Psoas muscle (tissue), 8 donors: ENCODE measurements at places on chromosomes 4 and X. TPM values are rescaled to one million over a fixed set of nuclear protein-coding genes. Genes with fewer than 3 reads are reported as not detected.

- no peaks in the 10 kb centered on the region for H3K4me1 ChIP-seq
- no peaks in the 10 kb centered on the region for H3K27me3 ChIP-seq
- H3K4me3 ChIP-seq: peak within 1 kb of the TSS; percentile 63
- H3K36me3 ChIP-seq: no peaks in the 10 kb centered on the region
These were observed at the start of gene IL3RA for GRCh38 chrX:1336331-1336943. Gene IL3RA, plus strand, starts transcription at chrX:1336785. Its CDS starts 4,981 bp downstream, at chrX:1341766.

DNA sequence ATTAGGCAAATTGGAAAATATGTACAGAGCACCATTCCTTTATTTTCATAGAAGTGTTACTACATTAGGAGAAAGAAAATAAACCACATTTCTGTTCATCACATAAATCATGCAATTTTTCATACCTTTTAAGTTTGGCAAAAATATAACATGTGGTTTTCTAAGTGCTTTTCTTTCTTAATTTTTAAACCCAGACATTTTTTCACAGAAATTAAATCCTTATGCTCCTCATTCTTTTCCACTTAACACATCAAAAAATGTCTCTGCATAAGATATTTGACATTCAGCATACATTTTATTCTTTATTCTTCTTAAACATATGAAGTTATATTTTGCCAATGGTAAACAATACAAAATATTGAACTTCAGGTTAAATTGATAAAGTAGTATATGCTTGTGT lies 826.6 kb upstream of the SLIT2 start:
- H3K36me3 ChIP-seq: no peaks in the 10 kb centered on the region
- no peaks in the 10 kb centered on the region for H3K27me3 ChIP-seq
- no peaks in the 10 kb centered on the region for H3K4me1 ChIP-seq
- no peak overlapping the region for H3K27ac ChIP-seq
- no peak for DNase-seq
- H3K4me3 ChIP-seq: no peak overlapping the region

- no peaks in the 10 kb centered on the region for H3K27me3 ChIP-seq
- H3K27ac ChIP-seq: no peak overlapping the region
These were observed 108.1 kb downstream of the MGST2 start for GRCh38 chr4:139773560-139774318.

DNA sequence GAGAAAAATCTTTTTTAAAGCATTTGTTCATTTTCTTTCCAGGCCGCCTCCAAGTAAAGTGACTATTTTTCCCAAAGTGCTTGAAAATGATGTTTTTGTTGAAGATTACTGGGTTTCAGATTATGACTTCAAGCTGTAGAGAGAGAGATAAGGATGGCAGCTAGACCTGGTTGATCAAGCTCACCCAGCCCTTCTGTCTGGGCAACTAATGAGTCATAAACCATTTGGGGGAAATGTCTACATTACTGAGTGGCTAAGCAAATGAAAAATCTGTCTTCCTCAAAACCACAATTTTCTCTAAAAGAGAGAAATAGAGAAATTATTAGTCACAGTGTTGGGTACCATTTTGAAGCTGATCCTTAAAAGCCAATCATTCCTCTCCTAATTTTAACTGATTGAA lies 355.4 kb upstream of the CPEB2 start:
- no peak overlapping the region for H3K4me3 ChIP-seq
- no peak for DNase-seq
- H3K36me3 ChIP-seq: no peaks in the 10 kb centered on the region
- no peaks in the 10 kb centered on the region for H3K4me1 ChIP-seq
- H3K27me3 ChIP-seq: no peaks in the 10 kb centered on the region

The MAGEA2B gene
- total RNA-seq: not detected

DNA sequence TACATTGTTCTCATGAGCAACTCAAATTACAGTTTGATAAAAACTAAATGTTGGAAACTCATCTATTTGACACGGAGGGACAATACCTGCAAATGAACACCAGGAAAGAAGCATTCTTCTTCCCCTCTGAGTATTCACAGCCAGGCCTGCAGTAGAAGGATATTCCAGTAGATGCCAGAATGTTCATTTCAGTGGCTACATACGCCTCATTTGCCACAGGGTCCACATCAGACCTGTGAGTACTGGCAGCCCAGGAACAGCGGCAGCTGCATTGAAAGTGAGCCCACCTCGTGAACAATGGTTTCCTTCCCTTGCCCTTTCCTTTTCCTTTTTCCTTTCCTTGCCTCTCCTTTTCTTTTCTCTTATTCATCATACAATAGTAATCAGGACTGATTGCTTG lies 81.1 kb upstream of the NEIL3 start:
- no peak overlapping the region for H3K27ac ChIP-seq
- H3K4me3 ChIP-seq: peak overlapping the region; percentile 39
- H3K4me1 ChIP-seq: no peaks in the 10 kb centered on the region
- H3K36me3 ChIP-seq: no peaks in the 10 kb centered on the region
- no peak for DNase-seq

DNA sequence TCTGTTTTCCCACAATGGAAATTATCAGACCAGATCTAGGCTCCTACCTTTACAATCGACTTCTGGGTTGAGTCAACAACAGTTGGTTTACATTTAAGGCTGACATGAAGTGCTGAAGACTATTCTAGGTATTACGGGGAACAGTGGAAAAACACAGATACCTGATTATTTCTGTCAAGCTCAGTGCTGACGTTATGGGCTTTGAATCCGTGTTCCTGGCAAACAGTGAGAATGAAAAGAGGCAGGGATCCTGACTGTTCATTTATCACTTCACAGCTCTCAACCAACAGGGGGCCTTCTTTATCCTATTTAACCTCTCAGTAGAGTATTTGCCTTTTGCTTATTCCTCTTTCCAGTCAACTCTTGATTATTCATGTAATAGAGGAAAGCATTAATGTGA lies 43.1 kb downstream of the TMEM164 start:
- peak overlapping the region; percentile 76 for H3K27ac ChIP-seq
- no peak for DNase-seq
- H3K36me3 ChIP-seq: no peaks in the 10 kb centered on the region

- H3K27ac ChIP-seq: no peak overlapping the region
- no peaks in the 10 kb centered on the region for H3K36me3 ChIP-seq
- H3K4me3 ChIP-seq: no peak overlapping the region
- DNase-seq: no peak
These were observed 6.3 kb upstream of the ADGRA3 start for GRCh38 chr4:22522206-22522605.

- H3K36me3 ChIP-seq: no peaks in the 10 kb centered on the region
- H3K4me1 ChIP-seq: no peaks in the 10 kb centered on the region
- DNase-seq: no peak
- no peaks in the 10 kb centered on the region for H3K27me3 ChIP-seq
- H3K27ac ChIP-seq: no peak overlapping the region
These were observed 401.0 kb downstream of the TMA16 start for GRCh38 chr4:163895378-163896005.

The FRMPD3 gene
- not detected for total RNA-seq

DNA sequence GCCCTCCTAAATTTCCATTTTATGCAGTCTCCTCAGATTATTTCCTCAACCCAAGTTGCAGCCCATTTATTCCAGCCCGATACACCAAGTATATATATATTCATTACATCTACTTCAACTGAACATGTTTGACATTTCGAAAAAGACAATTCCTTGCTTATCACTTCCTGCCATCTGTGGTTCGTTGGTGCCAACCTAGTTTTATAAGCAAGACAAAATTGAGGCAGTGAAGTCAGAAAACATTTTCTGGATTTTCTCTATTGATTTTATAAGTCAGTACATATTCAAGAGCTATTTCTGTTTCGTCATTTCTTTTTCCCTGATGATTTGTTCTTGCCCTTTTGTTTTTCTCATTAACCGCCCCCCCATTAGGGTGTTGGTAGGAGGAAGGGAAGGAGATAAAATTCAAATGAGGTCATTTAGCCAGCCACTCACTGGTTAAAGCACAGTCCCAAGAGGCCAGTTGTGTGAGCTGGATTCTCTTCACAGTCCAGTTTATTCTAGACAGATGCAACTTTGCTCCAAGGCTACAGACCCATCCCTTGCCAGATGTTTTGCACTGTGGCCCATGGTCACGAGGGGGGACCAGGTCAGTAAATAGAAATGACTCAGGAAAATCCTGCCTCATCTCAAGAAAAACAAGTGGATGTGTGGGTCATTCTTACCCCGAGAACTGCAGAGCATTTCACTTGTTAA lies 20.3 kb upstream of the VEGFD start:
- DNase-seq: peak; percentile 59
- H3K27ac ChIP-seq: no peak overlapping the region
- H3K4me3 ChIP-seq: no peak overlapping the region
- no peaks in the 10 kb centered on the region for H3K27me3 ChIP-seq

The EDA2R gene
- 0.54 TPM for total RNA-seq

DNA sequence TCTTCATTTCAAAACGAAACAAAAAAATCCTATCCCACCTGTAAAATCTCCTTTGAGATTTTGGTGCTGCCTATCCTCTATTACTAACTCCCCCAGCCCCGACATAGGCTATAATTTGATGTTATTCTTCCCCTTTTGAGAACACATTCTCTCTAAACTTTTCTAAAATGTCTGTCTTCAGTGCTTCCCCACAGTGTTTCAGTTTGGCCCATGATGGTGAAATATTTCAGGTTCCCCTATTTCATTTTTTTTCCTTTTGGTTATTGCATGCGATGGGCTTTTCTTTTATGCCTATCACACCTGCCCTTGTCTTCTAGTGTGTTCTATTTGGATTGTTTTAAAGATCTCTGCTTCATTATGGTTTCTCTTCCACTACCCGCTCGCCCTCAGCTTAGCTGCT lies 14.7 kb downstream of the BCORL1 start:
- no peak for DNase-seq
- no peak overlapping the region for H3K27ac ChIP-seq
- H3K36me3 ChIP-seq: no peaks in the 10 kb centered on the region
- no peaks in the 10 kb centered on the region for H3K27me3 ChIP-seq

- H3K27me3 ChIP-seq: no peaks in the 10 kb centered on the region
- DNase-seq: no peak
- H3K4me3 ChIP-seq: no peak overlapping the region
- H3K36me3 ChIP-seq: no peaks in the 10 kb centered on the region
- H3K27ac ChIP-seq: no peak overlapping the region
These were observed 449.1 kb downstream of the NKX6-1 start for GRCh38 chr4:84050015-84050414.

DNA sequence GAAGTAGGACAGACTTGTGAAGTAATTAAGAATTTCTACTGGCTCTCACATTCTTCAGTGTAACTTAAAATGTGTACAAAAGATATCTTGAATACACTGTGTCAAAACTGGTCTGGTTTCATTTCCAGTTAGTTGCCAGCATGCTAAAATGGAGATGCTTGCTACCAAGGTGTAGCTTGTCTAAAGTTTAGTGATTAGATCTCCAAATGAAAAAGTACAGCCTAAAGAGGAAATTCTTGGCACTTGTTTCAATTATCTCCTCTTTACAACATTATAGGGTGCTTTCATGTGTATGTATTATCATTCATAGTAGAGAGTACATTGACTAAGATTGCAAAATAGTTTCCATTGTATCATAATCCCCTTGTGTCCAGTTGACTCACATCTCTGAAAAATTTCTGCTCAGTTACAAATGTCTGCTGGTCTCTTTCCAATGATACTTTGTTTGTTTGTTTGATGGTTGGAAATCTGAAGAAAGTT lies 97.3 kb upstream of the SPRY1 start:
- no peak overlapping the region for H3K27ac ChIP-seq
- no peaks in the 10 kb centered on the region for H3K4me1 ChIP-seq
- no peak overlapping the region for H3K4me3 ChIP-seq
- no peaks in the 10 kb centered on the region for H3K27me3 ChIP-seq
- DNase-seq: no peak

DNA sequence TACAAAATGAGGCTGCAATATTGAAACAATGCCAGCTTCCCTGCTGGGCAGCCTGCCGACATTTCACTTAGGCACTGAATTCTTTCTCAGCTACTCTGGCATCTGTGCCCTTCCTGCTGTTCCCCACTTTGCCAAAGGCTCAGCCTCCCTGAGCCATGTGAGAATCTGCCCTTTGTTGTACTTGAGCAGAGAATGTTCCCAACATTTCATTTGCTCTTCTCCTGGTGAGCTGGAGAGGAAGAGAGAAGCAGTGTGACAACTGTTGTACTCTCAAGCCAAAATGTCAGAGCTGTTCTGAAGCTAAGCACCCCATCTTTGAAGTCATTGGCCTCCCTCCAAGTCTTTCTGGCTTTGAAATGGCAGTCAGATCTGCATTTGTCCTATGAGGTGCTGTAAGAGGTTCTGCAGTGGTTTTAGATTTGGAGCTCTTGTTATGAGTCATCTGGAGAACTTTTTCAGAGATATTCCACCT lies 32.5 kb downstream of the LANCL3 start:
- no peak overlapping the region for H3K4me3 ChIP-seq
- H3K27ac ChIP-seq: no peak overlapping the region
- H3K36me3 ChIP-seq: no peaks in the 10 kb centered on the region
- no peak for DNase-seq
- no peaks in the 10 kb centered on the region for H3K4me1 ChIP-seq

- no peaks in the 10 kb centered on the region for H3K27me3 ChIP-seq
- no peak overlapping the region for H3K4me3 ChIP-seq
- H3K36me3 ChIP-seq: no peaks in the 10 kb centered on the region
- H3K4me1 ChIP-seq: no peaks in the 10 kb centered on the region
These were observed 4.3 kb downstream of the TMPRSS11E start for GRCh38 chr4:68451246-68452211.
